Hematopoietic multipotent progenitor cell (in vitro differentiated cells): ENCODE measurements at places on chromosomes 11 and 22. TPM values are rescaled to one million over a fixed set of nuclear protein-coding genes. Genes with fewer than 3 reads are reported as not detected.

The CFAP300 gene
- total RNA-seq, result not detected

The RAPSN gene
- total RNA-seq, result 0.54 TPM

The PRR33 gene
- 0.54 TPM for total RNA-seq

DNA sequence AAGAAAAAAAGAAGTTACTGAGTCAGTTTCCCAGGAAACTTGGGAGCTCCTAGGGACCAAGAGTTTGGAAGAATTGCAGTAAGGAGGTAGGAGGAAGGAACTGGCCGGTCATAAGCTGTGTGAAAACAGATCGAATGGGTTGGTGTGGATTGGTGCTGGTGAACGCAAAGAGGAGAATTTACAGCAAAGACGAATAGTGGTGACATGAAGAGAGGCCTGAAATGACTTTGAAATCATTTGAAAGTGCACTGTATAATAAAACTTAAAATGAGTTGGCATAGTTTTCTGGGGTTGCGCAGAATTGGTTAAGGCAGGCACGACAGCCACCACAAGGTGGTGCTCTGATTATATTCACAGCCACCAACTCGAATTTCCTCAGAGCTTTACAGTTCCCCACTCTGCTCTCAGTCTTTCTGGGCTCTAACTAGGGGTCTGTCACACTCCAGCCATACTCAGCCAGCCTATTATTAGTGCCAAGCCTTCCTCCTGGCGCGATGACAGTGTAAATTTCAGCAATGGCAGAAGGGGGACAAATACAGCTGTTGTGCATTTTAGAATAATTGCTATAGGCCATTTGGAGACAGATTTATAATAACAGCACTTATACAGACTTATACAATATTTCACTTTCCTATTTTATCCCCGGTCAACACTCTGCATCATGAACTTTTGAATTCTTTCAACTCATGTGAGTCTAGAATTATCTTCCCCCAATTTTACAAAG, 8.3 kb upstream of the HTR3B start:
- no peak for DNase-seq

The SLC22A9 gene
- total RNA-seq, result not detected

DNA sequence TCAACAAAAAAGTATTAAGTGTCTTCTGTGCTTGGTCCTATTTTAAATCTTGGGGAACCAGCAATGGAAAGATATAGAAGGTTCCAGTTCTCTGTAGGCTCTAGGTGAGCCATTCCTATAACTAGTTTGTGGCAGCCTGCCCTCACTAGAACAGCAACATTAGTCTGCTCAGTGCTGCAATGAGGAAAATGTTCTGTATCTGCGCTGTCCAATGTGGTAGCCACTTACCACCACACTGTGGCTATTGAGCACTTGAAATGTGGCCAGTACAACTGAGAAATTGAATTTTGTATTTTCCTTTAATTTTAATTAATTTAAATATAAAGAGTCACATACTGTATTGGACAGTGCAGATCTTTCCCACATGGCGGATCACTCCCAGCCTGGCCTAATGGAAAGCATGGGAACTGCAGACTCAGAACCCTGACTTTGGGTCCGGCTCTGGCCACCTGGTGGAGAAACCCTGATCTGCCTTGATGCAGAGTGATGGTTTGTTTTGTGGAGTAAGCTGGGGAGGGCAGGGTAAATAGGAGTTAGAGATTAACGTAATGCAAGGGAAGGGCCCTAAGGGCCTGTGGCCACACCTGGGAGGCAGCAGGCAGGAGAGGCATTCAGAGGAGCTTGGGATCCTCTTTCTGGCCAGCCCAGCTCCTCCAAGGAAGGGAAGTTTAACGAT, 101.0 kb downstream of the ME3 start:
- no peak for DNase-seq

GRCh38 chr22:43136255-43136654, 6.9 kb downstream of the MCAT start:
- peak; percentile 68 for DNase-seq

The DBX1 gene
- total RNA-seq, result not detected

GRCh38 chr22:20424932-20425565, 12.6 kb downstream of the SCARF2 start:
- DNase-seq, result no peak

- no peak for DNase-seq
Measured at GRCh38 chr11:61961570-61962212, 5.7 kb downstream of the FTH1 start.

- no peak for DNase-seq
Measured at GRCh38 chr22:48263791-48264351, 1501.4 kb downstream of the TBC1D22A start.

- no peak for DNase-seq
Measured at GRCh38 chr11:117295438-117296137, 4.4 kb downstream of the BACE1-AS start.

DNA sequence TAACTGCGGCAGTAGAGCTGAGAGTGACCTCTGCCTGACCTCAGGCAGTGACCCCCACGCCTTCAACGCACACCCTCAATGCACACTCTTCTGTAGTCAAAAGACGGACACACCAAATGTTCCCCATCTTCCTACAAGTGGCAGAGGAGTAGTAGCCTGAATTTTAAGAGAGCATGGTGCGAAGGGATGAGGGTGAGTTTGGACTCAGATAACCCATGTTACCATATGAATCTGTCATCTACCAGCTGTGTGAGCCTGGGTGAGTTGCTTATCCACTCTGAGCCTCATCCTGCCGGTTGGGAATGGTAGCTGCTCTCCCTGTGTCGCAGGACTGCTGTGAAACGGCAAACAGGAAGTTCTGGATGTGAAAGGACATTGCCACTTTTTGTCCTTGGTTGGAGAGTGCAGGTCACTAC, 20.6 kb upstream of the ROBO3 start:
- no peak for DNase-seq

DNA sequence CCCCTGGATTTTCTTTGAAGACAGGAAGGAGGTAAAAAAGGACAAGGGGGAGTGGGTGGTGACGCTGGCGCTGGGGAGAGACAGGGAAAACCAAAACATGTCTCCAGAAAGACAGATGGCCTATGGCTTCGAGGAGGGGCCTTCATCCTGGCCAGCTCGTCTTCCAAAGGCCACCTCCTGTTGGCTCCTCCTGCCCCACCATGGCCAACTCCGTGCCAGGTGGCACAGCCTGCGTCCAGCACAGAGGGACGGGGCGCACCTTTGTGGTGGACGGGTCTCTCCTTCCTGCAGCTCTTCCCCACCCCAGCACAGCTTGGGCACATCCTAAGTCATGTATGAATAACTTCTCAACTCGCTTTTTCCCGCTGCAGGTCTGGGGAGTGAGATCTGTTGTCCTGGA, 22.7 kb downstream of the IGSF9B start:
- no peak for DNase-seq

DNA sequence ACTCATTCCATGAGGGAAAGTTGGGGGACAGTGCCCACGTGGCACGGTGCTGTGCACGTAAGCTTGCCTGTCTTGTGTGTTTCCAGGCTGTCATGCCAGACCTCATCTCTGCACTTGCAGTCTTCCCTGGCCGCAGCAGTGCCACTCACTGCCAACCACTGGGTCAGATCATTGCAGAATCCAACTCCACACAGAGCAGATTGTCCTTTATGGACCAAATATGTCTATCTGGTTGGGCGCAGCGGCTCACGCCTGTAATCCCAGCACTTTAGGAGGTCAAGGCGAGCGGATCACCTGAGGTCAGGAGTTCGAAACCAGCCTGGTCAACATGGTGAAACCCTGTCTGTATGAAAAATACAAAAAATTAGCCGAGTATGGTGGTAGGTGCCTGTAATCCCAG, 4.4 kb upstream of the PPARA start:
- DNase-seq, result no peak

The GRM5 gene
- under 0.01 TPM for total RNA-seq

DNA sequence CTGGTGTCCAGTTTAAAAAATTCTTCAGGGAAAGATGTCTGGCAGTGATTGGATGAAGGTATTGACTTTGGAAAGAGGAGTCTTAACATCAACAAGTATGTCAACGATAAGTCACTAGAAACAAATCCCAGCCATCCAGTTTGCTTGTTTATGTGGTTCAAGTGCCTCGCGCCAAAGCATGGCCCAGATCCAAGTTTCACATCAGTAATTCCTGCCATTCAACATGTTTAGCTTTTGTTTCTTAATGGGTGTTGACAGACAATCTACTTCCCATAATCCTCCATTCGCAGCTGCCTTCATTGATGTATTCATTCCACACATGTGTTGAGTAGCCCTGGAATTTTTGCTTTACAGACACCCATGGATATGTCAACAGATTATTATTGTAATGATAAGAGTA, 77.8 kb downstream of the UBASH3B start:
- DNase-seq, result no peak
